ENCODE measurements at places on chromosomes 3 and 15.
A peak's percentile ranks its signal among the peaks of the same experiment; 100 is the strongest.

- DNase-seq, result no peak
Measured at GRCh38 chr15:44537735-44538240, 841 bp downstream of the EIF3J start.

DNA sequence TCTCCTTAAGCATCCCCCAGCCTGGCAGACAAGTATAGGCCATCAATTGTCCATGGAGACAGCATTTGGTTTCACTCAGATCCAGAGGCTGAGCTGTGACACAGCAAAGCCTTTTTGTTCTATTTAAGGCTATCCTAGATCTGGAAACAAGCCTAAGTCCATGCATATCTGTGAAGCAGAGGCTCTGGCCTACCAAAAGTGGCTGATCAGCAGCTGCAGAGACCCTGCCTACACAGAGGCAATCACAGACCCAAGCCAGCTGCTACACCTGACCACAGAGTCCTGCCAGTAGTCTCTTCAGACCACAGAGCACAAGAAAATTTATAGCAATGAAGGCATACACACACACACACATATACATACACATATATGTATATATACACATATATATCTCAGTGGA, 501.7 kb upstream of the ARPP21 start:
- DNase-seq, result no peak

DNA sequence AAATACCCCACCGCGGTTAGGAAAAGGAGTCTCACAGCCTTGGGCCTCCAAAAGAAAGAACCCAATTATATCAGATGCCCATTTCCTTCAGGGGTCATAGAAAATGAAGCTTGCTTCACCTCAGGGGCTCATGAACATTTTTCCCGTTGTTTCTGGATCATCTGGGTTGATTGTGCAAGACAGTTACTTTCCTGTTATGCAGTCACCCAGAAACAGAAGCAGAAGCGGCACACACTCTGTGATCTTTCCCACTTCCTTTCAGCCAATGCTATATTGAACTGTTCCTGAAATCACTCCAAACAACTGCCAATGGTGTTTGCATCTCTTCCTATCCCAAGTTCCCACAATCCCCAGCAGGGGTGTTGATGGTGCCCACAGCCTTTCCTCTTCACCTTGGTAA, 295.6 kb upstream of the RASGRP1 start:
- DNase-seq, result no peak

DNA sequence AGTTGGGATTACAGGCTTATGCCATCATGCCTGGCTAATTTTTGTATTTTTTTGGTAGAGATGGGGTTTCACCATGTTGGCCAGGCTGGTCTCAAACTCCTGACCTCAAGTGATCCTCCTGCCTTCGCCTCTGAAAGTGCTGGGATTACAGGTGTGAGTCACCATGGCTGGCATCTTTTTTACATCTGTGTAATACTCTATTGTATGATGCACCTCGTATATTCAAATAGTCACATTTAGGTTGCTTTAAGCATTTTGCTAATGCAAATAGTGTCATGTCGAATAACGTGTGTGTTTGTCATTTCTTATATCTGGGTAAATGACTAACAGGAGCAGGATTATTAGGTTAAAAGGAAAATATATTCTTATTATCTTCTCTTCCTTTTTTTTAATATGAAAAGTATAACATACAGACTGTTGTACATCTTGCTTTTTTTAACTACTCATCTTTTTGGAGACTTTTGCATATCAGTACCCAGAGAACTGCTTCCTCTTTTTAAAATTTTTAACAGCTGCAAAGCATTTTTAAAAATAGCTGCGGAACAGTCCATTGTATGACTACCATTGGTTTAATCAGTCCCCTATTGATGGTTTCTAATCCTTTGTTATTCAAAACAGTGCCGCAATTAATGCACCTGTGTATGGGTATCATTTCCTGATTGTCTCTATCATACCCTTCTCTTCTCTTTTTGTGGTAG, 13.4 kb downstream of the SCAMP5 start:
- no peak for DNase-seq

- DNase-seq, result no peak
Measured at GRCh38 chr3:77889616-77890015, 849.7 kb downstream of the ROBO2 start.

GRCh38 chr3:194661374-194661773, 10.6 kb downstream of the LSG1 start:
- DNase-seq, result no peak

GRCh38 chr3:65988411-65989180, 50.1 kb downstream of the MAGI1 start:
- DNase-seq, result no peak

DNA sequence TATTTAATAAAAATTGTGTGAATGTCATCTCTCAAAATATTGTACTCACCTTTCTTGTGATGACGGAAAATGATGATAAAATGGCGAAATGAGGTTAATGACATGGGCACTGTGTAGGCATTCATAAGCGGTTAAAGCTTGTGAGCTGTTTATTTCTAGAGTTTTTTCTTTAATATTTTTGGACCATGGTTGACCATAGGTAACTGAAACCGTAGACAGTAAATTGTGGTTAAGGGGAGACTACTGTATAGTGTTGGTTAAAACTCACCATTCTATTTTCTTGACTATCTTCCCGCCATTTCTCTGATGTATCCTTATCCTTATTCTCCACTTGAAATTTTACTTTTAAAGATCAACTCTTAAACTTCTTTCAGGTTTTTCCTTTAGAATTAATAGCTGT, 14.5 kb downstream of the RNF111 start:
- DNase-seq, result no peak

GRCh38 chr3:53941950-53942349, 50.3 kb upstream of the SELENOK start:
- no peak for DNase-seq

DNA sequence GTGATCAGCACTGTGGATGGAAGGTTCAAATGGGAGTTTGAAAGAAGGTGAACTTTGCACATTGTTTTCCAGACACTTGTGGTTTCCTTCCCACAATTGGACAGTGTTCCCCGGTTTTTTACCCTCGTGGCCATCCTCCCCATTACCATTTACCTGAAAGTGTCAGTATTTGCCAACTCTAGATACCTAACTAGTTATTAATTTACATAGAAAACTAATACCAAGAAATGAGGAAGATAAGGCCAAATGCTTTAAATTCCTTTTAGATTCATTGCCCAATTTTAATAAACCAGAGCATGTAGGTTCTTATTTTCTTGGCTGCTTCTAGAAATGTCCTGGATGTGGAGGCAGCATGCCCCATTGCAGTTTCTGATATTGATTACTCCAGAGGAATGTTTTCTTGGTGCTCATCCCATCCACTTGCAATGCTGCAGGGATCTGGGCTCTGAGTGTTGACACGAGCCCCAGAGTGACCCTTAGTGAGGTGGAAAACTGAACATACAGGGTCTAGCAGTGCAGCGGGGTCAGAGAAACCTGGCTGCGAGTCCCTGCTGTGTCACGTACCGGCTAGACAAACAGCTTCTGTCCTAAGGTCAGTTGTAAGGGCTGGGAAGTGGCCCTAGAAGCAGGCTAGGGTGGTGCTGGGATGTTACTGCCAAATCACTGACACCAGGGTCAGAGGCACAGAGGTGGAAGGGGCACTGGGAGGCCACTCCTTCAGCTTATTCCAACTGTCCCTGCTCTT, 23.5 kb downstream of the LSM3 start:
- DNase-seq, result no peak

DNA sequence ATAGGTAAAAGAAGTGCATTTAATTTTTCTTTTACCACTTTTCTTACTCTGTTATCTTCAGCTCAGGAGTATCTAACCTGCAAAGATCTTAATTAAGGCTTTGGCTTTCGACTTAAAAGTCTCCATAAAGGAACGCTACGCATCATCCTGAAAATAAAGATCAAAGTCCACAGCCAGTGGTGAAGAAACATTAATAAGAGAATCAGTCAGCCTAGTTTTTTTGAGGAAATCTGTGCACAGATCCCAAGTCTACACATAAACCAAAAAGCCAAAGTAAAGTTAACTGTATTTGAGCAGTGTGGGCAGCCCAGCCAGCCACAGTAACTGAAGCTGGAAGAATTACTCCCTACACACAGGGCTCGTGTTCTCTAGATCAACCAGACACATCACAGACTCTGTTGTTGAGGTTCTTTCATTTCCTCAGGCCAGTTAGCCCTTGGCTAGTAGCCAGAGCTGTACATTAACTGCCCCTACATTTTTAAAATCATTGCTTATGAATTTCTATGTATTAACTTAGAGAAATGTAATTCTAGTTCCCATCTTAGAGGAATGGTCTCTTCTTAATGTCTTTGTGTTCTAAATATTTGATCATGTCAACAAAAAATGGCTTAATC, 6.9 kb downstream of the LRRC2 start:
- no peak for DNase-seq

DNA sequence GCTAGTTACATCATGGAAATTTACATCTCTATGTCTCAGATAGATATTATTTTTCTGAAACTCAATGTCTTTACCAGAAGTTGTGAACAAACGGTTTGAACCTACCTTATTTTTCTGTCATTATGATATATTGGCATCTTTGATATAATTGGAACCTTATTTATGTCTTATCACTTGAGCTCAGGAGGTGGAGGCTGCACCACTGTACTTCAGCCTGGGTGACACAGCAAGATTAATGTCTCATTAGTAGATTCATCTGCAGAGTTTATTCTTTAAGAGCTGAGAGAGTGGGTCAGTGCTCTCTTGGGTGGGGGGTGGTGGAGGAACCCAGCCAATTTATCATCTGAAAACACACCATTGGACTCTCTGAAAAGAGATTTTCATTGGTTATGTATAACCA, 21.4 kb downstream of the SCG3 start:
- no peak for DNase-seq

GRCh38 chr3:146342989-146343388, 92.1 kb upstream of the PLSCR4 start:
- no peak for DNase-seq

DNA sequence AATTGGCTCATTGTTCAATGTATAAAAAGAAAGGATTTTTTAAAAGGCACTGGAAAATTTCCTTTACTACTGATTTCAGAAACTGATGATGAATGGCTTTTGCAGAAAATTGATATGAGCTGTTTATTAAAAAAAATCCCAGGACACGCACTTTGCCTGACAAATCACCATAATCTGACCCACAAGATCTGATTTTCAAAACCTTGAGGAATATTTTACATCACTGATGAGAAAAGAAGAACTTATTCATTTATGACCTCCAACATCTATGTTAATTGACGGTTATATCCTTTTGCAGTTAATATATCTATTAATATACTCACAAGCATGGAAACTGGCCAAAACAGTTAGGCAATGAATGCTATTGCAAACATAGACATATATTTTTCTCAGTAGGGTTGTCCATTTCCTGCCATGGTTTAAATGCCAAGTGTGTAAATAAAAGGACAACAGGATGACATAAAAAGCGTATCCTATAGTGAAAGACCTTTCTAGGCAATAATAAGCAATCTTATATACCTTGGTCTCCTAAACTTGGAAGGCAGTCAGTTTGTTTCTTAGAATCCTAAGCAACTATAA, 109.7 kb upstream of the SLC7A14 start:
- no peak for DNase-seq

- DNase-seq, result no peak
Measured at GRCh38 chr3:3107181-3107580, 3.0 kb downstream of the IL5RA start.

DNA sequence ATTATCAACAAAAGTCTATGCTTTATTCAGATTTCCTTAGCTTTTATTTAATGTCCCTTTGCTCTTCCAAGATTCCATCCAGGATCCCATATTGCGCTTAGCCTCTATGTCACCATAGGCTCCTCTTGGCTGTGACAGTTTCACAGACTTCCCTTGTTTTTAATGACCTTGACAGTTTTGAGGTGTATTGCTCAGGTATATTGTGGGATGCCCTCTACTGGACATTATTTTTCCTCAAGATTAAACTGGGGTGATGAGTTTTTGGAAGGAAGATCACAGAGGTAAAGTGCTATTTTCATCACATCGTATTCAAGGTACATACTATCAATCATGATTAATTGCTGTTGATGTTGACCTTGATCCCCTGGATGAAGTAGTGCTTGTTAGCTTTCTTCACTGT, 99.1 kb upstream of the SMAD3 start:
- no peak for DNase-seq

- DNase-seq, result no peak
Measured at GRCh38 chr3:99176169-99176964, 274.9 kb upstream of the DCBLD2 start.

- no peak for DNase-seq
Measured at GRCh38 chr3:53519065-53519709, 24.8 kb downstream of the CACNA1D start.

- DNase-seq, result no peak
Measured at GRCh38 chr3:72615182-72615581, 233.1 kb downstream of the SHQ1 start.

GRCh38 chr3:184485906-184486305, 75.7 kb upstream of the EPHB3 start:
- no peak for DNase-seq

GRCh38 chr3:150736903-150737832, 25.8 kb downstream of the SIAH2 start:
- DNase-seq, result no peak

DNA sequence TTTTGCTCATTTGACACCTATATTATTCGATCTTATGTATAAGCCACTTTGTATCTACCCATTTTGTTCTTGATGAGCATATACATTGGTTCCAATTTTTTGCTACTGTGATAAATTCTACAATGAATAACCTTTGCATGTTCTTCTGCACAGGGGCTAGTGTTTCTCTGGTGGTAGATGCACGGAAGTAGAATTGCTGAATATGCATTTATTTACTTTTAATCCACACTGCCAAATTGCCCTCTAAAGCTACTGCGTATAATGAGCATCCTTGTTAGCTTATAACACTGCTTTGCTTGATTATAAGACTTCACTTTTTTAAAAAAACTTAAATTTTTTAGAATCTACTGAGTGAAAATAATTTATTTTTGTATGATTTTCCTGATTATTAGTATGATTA, 84.2 kb upstream of the PIAS1 start:
- no peak for DNase-seq

DNA sequence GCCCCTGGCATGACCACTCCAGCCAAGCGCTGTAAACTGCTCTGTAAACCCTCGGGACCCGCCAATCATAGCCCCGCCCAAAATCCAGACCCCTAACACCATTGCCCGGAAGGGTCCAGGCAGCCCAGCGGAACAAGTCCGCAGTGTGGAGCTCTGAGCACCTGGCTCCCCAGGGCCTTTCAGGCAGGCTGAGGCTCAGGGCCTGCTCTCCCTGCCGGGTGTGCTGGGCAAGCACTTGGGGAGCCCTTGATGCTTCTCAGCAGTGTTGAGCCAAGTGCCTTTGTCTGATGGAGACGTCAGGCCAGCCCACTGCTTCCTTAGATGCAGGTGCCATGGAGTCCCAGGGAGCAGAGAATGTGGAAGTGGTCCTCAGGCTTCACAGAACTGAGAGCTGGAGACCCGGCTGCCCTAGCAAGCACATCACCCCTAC, 106.2 kb downstream of the TLE3 start:
- no peak for DNase-seq

- DNase-seq, result peak; percentile 9
Measured at GRCh38 chr3:51967384-51968169, at the start of gene PCBP4. PCBP4 (minus strand) TSS chr3:51967454; CDS start chr3:51961240, 6,214 bp downstream.

DNA sequence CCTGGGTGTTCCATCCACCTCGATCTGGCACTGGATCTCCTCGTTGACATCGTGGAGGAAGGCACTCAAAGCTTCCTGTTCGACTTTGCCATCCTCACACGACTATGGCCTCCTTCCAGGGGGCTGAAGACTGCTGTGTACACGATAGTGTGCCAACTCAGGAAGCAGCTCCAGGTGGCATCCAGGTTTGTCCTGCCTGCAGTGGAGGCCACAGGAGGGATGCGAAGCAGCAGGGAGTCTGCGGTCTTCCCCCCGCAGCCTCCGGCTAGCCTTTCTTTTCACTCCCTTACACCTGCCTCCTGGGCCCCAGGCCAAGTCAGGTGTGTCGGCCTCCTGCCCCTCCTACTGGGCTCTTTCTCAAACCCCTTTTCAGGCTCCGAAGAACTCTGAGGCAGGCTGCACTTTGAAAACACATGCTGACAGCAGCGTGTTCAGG, 32.2 kb downstream of the SYNM start:
- peak; percentile 28 for DNase-seq
